ENCODE measurements at places on chromosomes 16 and 17.

DNA sequence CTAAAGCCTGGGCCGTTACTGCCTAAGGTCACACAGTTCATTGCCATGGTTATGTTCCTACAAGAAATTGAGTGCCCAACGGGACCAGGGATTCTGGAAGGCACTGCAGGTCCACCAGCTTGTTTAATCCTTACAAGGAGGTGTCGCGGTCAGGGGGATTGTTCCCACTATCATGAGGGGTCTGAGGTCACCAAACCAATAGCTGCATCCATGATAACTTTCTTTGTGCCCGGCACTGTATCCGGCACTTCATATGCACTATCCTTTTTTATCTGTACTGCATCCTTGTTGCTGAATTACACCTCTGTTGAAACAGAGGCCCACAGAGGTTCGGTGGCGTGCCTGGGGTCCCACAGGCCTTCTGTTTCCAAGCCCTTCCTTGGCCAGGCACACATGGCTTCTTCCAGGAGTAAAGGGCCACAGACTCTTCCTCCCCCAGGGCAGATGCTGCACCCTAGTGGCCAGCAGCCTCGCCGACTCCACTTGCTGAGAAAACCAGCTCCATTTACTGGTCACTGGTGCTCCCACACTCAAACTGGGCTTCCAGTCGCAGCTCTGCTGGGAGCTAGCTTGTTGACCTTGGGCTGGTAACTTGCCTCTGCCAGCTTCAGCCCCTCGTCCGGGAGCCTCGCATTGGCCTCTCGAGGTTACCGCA, 82.0 kb upstream of the PLCG2 start:
- peak; percentile 41 for DNase-seq

- no peak for DNase-seq
These were observed 351.2 kb downstream of the SEC14L1 start for GRCh38 chr17:77491921-77492445.

GRCh38 chr16:86755571-86756006, 177.2 kb downstream of the FOXL1 start:
- no peak for DNase-seq

- DNase-seq, result no peak
These were observed 50.8 kb downstream of the PITPNM3 start for GRCh38 chr17:6505425-6506142.

DNA sequence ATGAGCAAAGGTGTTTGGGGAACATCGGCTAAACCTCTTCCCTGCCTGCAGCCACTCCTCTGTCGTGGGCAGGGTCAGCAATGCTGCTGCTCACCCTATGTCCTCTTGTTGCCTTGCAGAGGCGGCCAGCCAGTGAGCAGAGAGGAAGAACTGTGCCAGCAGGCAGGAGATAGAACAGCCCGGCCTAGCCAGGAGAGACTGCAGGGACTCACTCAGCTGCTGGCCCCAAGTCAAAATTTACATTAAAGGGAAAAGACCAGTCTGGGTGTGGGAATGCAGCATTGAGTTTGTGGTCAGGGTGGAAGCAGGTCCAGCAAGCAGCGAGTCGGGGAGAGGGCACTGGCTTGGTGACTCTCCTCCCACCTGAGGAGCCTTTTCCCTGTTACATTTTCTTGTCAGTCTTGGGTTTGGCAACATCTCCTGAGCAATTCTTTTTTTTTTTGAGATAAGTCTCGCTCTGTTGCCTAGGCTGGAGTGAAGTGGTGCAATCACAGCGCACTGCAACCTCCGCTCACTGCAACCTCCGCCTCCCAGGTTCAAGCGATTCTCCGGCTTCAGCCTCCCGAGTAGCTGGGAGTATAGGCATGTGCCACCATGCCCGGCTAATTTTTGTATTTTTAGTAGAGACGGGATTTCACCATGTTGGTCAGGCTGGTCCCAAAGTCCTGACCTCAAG, 22.7 kb downstream of the LIG3 start:
- no peak for DNase-seq

- DNase-seq, result peak; percentile 42
These were observed 18.8 kb downstream of the NCBP3 start for GRCh38 chr17:3827124-3827773.

DNA sequence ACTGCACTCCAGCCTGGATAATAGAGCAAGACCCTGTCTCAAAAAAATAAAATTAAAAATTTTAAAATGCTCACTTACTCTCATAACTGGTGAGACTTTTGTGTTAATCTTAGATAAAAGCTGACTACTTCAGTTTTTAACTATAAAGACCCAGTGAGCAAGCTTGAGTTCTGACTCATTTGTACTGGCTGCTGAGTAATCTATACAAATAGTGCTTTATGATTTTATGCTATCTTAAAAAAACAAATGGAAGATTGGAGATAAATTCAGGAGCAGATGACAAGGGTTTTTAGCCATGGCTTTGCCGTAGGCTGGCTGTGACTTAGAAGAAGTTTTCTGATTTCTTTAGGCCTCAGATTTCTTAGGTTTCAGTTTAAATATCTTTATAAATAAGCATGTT, 30.5 kb downstream of the SNTB2 start:
- no peak for DNase-seq

DNA sequence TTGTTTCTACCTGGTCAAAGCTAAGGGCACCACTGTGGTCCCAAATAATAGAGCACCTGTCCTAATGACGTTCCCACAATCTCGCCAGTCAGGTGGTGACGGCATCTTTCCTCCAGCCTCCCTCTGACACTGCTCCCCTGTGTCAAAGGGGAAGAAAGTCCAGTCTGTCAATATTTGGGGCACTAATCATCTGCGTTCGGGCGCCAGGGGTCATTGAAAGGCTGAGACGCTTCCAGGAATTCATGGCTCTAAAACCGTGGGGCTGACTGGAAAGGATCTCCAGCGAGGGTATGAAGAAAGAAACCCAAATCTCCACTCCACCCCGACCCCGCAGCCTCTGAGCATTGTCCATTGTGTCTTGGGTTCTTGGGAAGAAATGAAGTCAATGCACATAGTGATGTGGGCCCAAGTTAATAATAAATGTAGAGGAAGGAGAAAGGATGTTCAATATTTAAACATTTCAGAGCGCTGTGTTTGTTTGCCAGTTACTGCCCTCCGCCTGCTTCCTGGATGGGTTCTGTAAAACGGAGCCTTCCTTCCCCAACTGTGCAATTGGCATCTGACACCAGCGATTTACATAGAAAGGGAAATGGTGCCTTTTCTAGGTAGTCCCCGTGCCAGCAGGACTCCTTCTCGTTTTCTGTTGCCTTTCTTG, 103.2 kb downstream of the SOCS1 start:
- DNase-seq, result peak; percentile 62

DNA sequence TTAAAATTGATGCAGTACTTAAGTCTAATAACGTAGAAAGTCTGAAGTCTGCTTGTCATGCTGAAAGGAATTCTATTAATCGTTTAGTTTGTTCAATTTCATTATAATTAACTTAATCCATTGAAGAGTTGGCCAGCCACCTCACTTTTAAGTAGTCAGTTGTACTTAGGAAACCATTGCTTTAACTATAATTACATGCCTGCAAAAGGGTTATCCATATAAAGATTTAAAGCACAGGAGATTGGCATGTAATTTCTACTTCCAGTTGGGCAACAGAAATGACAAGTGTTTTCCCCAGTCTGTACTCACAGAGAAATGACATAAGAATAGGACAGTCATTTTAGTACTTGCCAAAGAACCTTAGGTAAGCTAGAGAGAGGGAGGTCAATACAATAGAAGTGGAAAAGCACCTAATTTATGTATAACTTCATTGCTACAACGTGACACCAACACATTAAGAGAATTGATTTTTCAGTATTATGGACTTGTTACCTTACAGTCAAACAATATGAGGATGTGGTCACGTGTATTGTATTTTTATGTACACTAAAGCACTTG, 3.7 kb upstream of the USP32 start:
- no peak for DNase-seq

GRCh38 chr17:15740570-15741120, 8.6 kb downstream of the TBC1D26 start:
- DNase-seq, result no peak

DNA sequence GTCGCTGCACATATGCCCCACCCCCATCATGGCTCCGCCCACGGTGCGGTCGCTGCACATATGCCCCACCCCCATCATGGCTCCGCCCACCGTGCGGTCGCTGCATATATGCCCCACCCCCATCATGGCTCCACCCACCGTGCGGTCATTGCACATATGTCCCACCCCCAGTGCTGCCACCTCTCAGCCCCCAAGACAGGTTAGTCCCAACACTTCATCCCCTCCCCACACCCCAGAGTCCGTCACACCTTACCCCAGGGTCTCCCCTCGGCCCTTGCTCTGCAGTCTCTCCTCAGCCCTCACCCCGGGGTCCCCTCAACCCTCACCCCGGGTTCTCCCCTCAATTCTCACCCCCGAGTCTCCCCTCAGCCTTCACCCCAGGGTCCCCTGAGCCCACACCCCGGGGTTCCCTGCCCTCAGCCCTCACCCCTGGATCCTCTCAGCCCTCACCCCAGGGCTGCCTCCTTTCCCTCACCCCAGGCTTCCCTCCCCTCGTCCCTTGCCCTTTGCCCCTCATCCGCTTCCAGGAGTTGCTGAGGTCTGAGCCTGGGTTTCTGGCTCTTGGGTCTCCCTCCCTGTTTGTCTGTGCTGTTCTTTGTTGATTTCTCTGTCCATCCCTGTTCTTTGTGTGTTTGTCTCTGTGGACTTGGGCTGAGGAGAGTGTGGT, 25.6 kb downstream of the TPSG1 start:
- no peak for DNase-seq

DNA sequence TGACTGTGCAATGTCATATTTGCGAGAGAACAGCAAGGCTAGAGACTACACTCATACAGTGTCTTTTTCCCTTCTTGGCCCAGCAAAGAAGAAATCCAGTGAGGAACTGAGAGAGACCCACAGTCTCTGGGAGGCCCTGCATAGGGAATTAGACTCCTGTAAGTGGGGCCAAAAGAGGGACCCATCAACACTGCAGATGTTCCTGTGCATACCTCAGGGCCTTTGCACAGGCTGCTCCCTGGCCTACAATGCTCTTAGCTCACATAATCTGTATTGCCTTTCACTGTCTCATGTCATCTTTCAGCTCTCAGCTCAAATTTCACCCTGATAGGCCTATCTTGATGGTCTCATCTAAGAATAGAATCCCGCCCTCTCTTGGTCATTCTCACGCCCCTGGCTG, 9.2 kb downstream of the SYCE1L start:
- no peak for DNase-seq

DNA sequence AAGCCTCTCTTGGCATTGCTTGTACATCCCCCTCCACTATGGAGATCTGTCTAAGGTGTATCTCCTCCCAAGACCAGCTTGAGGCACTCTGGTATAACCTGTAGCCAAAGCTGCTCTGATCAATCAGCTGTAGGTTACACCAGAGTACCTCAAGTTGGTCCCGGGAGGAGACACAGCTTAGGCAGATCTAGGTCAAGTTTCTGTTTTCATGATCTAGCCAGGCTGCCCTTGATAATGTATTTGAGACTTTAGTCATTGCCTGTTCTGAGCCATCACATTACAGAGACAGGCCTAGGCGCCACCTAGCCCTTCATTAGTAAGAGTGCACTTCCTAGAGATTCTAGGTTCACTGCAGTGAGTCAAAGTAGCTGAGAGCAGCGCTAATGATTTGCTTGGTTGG, 31.4 kb downstream of the ASGR1 start:
- DNase-seq, result no peak

- no peak for DNase-seq
These were observed 1.7 kb upstream of the DPH1 start for GRCh38 chr17:2028234-2028614.

DNA sequence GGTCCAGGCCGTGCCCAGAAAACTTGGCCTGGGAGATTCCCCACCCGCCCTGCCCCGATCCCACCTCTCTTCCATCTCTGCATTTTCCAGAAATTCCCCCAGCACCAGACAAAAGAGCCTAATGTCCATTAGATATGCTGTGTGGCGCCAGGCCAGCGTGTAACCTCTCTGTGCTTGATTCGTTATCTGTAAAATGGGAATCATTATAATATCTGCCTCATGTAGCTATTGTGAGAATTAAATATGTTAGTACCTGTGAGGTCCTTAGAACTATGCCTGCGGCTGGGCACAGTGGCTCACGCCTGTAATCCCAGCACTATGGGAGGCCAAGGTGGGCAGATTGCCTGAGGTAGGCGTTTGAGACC, 33.6 kb upstream of the IL21R start:
- no peak for DNase-seq

DNA sequence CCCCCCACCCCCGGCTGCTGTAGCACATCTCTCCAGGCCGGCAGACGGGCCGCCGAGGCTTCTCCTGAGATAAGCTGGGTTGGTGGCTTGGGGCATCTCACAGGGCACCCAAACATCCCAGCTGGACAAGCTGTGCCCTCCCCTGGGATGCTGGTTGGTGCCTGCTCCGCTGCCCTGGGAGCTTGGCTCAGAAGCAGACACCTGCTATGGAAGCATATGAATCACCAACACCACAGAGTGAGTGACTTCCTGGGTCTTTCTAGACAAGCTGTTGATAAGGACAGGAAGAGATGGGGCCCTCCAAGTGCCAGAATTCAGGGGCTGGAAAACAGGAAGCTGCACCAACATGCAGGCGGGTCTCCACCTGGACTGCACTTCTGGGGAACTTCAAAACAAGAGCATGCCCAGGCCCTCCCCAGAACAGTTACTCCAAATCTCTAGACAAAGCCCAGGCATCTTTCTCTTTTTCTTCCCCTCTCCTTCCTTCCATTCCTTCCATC, 13.7 kb downstream of the C16orf95 start:
- no peak for DNase-seq
